Natural killer cell (primary cell): ENCODE measurements at places on chromosomes 1 and 21. TPM values are rescaled to one million over a fixed set of nuclear protein-coding genes. Genes with fewer than 3 reads are reported as not detected.

Gene LCE1F
- total RNA-seq = not detected

Gene UBE2U
- total RNA-seq = not detected

Gene ZNF362
- 38.3 TPM for total RNA-seq

Gene PCP4
- total RNA-seq = not detected

Gene LCE1C
- not detected for total RNA-seq
